ENCODE measurements at places on chromosomes 16 and 17. TPM values are rescaled to one million over a fixed set of nuclear protein-coding genes. Genes with fewer than 3 reads are reported as not detected.

TLCD3B gene
- total RNA-seq: 0.43 TPM

NT5M gene
- 11.2 TPM for total RNA-seq

CCDC200 gene
- 0.12 TPM for total RNA-seq

ITGB4 gene
- total RNA-seq: 97.6 TPM

MLYCD gene
- 1.9 TPM for total RNA-seq

KRTAP4-1 gene
- total RNA-seq: 0.10 TPM

ZG16 gene
- total RNA-seq: not detected

HASPIN gene
- total RNA-seq: 12.6 TPM

CCL8 gene
- not detected for total RNA-seq

CCL17 gene
- total RNA-seq: not detected

CHST6 gene
- total RNA-seq: 0.14 TPM

MMP25 gene
- 0.90 TPM for total RNA-seq

BCO1 gene
- total RNA-seq: 0.63 TPM

CCL2 gene
- total RNA-seq: 8.5 TPM

SDR42E2 gene
- not detected for total RNA-seq

KRTAP1-5 gene
- not detected for total RNA-seq

ORAI3 gene
- total RNA-seq: 13.7 TPM

IL32 gene
- total RNA-seq: 22.2 TPM

CD300LF gene
- total RNA-seq: not detected

OR2C1 gene
- not detected for total RNA-seq

STH gene
- total RNA-seq: not detected

ABI3 gene
- not detected for total RNA-seq

KRT16 gene
- 1.1 TPM for total RNA-seq

GP1BA gene
- total RNA-seq: not detected

LGALS9 gene
- 0.85 TPM for total RNA-seq

ZNF423 gene
- 0.08 TPM for total RNA-seq

FAM171A2 gene
- 2.3 TPM for total RNA-seq

KRT33B gene
- total RNA-seq: not detected

G6PC1 gene
- not detected for total RNA-seq

CDRT15 gene
- total RNA-seq: not detected

ZNF597 gene
- total RNA-seq: 0.99 TPM

ZNF287 gene
- 12.7 TPM for total RNA-seq

ZACN gene
- total RNA-seq: 0.33 TPM

MMP15 gene
- 47.4 TPM for total RNA-seq

TBC1D3G gene
- not detected for total RNA-seq

CCL1 gene
- total RNA-seq: not detected

NRN1L gene
- total RNA-seq: not detected

CMTM2 gene
- total RNA-seq: not detected

MSLN gene
- total RNA-seq: 2.5 TPM

SMPD3 gene
- 0.25 TPM for total RNA-seq

WSCD1 gene
- total RNA-seq: 2.9 TPM

GJD3 gene
- 1.4 TPM for total RNA-seq

LRRC36 gene
- not detected for total RNA-seq

CLEC3A gene
- not detected for total RNA-seq

OSBPL7 gene
- total RNA-seq: 14.5 TPM

SLC38A8 gene
- total RNA-seq: not detected

KRTAP4-3 gene
- not detected for total RNA-seq

GNG13 gene
- not detected for total RNA-seq

TEX19 gene
- total RNA-seq: 0.32 TPM

GINS2 gene
- 28.6 TPM for total RNA-seq

SLC16A6 gene
- 0.30 TPM for total RNA-seq

CES3 gene
- 2.5 TPM for total RNA-seq
